ENCODE measurements at places on chromosomes 13 and 19.

DNA sequence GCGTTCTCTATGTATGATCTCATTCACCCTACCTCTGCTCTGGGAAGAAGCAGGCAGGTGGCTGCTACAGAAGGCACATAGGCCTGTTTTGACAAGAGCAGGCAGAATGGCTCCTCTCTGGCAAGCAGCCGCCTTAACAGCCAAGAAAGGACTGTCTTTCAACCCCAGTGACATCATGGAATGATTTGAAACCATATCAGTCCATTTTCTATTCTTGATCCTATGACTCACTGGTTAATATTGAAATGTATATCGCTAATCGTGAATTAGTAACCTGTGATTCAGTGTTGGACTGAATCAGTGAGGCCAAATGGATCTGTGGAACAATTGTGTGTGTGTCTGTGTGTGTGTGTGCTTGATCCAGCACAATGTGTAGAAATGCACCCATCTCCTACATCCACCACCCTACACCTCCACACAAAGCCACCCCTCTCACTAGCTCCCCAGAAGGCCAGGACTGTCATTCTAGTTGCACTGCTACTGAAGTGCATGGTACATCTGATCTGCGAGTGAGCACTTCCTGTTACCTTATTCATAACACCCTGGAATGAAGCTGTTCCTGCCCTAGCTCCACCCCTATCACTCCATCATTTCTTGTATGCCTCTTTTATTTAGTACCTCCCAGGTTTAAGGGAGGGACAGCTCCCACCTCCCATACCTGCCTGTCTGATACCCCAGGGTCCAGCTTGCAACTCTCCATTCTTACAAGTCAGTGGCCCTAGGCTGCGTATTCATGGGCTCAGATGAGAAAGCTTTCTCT lies 460.0 kb downstream of the FOXO1 start:
- no peak for DNase-seq

DNA sequence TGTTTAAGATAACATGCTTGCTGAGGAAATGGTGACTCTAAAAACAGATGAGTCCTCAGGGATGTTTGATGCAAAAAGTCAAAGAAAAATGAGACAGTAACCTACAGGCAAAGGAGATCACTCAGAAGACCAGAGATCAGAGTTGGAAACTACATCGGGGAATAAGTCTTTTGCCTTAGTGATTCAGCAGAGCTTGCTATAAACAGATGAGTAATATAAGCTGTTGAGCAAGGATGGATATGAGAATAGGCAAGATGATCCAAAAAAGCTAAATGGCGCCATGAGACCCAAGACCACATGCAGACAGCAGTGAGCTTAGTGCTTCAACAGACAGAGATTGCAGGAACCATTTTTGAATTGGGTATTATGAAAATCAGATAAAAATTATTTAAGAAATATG lies 168.6 kb downstream of the POSTN start:
- no peak for DNase-seq

GRCh38 chr13:42354241-42355091 lies 82.5 kb downstream of the AKAP11 start:
- no peak for DNase-seq

GRCh38 chr13:49388091-49388635 lies 55.7 kb downstream of the CAB39L start:
- DNase-seq: no peak

DNA sequence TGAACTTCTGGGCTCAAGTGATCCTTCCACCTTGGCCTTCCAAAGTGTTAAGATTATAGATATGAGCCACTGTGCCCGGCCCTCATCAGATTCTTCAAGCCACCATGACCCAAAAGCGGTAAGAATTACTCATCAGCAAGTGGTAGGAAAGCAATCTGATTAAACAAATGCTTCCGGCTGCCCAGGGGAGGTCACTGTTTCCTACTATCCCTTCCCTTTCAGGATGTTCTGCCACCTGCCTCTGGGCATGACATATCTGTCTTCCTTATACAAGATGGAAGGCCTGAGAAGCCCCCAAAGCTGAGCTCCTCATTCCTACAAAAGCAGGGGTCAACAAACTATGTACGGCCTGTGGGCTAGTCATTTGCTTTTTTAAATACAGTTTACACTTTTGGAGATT lies 7.0 kb downstream of the ABHD8 start:
- DNase-seq: no peak

DNA sequence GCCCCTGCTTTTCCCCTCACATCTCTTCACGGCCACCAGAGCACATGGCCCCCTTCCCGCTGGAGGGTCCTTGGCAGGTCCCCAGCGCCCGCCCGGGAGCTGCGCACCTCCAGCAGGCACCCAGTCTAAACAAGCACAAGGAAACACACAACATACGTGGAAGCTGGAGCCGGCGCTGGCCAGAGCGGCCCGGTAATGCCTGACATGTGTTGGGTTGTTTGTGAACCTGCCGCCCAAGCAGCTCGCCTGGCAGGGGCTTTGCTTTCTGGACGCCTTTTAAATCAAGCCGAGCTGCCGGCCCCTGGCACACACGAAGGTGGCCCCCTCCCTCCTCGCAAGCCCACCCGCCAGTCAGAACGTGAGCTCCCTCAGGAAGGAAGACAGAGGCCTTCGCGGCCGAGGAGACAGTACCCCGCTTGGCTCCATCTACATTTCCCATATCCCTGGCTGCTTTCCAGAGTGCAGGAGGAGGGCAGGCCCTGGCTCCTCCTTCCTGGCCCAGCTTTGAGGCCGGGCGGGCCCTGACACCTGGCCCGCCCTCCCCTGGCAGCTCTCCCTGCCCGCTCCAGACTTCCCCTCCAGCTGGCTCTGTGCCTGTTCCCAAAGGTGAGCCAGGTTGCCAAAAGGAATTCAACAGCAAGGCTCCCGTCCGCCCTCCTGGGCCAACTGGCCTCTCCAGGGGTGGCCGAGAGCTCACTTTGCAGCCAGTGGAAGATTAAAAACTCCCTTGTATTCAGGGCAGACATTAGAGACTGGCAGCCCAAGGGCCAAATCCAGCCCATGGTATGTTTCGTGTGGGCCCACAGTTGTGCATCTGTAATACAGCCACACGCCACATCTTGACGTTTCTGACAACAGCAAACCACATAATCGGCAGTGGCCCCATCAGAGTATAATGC lies 28.7 kb downstream of the COMP start:
- no peak for DNase-seq

- DNase-seq: no peak
These were observed 19.7 kb upstream of the ASF1B start for GRCh38 chr19:14156122-14156521.

GRCh38 chr13:59016250-59016649 lies 1147.5 kb downstream of the DIAPH3 start:
- DNase-seq: no peak

DNA sequence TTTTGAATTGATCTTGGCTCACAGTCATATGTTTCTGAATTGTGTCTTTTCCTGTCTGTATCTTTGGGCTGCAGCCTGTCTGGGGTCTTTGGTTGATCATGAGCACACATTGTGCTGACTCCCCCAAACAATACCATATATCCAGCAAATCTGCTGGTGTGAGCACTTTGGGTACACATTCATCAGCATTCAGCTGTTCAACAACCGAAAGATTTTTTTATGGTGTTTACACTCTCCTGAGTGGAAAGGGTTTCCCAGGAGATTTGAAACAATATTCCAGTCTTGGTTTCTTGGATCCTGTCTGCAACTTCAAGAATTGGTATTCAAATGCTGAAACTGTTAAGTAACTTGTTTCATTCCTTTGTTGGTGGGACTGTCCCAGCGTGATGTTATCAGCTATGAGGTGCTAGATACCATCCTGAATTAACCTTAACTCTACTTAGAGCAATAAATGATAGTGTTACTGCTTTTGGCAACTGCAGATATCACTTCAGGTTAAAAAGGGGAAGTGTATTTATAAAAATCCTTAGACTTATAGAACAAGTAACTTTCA lies 78.4 kb upstream of the DIAPH3 start:
- no peak for DNase-seq

DNA sequence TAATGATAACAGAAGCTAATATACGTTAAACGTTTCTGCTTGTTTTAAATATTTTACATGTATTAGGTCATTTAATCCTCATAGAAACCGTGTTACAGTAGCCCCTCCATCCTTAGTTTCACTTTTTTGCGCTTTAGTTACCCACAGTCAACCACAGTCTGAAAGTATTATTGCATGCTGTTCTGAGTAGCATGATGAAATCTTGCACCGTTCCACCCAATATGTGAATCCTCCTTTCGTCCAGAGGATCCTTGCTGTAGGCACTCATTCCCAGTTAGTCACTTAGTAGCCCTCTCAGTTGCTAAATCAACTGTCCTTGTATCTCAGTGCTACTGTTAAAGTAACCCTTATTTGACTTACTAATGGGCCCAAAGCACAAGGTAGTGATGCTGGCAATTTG lies 257.8 kb downstream of the ENOX1 start:
- DNase-seq: no peak

DNA sequence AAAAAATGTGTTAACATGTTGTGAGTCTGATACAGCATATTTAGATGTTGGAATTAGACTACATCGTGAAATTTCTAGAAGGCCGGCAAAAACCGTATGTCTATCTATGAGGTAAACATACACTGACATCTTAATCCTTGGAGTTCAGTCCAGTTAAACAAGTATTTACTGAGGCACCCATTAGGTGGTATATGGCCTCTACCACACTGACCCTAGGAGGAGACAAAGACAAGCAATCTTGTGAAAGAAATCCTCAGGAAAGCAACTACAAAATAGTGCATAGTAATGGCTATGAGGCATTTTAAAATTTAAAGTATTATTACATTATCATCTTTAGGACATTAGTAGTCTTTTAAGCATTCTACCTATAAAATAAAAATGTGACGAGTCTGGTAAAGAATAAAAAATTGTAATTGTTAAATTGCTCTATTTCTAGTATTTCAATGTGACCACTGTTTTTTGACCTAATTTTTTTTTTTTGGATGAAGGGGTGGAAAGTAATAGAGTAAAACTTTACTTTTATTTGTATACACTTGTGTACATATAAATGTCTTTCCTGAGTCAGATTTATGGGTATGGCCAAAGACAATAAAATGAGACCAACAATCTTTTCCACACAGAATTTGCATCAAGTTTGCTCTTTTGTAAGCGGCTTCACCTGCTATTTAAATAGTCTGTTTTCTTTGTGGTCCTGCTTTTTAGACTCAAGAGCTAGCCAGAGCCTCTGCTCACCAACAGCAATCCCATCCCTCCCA lies 50.5 kb downstream of the KATNAL1 start:
- DNase-seq: no peak

DNA sequence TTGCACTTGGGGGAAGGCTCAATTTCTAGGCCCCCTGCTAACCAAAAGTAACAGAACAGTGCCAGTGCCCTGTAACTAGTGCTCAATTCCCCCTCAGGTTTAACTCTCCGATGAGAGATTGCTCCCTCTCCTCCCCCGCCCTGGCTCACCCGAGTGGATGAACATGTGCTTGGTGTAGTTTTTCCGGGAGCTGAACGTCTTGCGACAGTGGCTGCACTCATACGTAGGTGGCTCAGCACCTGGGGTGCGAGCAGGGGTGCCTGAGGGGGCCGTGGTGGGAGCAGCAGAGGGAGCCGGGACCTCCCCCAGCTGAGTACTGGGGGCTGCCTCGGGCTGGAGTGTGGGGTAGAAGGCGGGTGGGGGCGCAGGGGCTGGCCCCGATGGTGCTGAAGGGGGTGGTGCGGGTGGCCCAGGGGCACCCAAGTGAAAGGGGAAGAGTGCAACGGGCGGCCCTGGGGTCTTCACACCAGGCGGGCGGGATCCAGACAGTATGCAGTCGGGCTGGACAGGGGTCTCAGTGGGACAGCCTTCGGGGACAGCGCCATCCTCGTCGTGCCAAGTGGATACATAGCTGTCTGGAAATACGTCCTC lies 3.3 kb downstream of the ZBTB45 start:
- no peak for DNase-seq

DNA sequence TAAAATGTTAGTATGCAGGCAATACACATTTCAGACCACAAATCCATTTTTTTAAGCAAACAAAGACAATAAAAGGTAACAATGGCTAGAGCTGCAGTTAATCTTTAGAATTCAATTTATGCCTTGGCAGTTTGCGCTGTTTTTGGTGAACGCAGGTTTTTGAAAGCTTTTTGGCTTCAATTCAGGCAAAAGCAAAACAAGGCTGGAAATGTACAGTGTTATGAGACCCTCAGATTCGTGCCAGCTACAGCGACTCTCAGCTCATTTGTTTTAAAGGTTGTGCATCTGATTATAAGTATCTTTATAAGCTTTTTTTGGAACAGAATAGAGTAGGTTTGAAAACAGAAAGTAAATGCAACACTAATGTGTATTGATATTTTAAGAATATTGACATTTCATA lies 63.6 kb upstream of the SOX1 start:
- DNase-seq: no peak

DNA sequence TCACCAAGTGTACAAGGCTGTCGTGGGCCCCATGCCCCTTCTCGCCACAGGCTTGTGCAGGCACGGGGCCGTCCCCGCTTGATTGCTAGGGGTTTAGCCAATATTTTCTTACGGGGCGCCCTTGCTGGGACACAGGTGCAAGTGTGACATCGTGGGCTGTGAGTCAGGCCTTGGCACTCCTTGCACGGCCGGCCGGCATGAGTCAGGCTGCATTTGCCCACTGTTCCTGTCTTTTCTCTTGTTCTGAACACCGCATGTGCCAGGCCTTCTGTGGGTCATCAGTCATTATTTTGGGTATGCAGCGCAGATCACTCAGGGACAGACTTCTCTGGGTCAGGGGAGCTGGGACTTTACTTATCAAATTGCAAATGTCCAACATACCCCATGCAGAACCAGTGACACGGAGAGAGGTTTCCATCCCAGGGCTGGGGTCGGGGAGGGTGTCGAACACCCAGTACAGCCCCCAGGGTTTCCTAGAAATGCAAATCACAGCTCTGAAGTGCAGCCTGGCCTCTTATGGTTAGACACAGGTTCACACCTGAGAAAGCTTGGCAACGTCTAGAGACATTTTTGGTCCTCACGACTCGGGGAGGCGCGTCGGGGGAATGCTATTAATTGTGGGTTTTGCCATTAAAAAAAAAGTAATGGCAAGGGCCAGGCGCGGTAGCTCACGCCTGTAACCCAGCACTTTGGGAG lies 22.5 kb upstream of the KLF2 start:
- no peak for DNase-seq

DNA sequence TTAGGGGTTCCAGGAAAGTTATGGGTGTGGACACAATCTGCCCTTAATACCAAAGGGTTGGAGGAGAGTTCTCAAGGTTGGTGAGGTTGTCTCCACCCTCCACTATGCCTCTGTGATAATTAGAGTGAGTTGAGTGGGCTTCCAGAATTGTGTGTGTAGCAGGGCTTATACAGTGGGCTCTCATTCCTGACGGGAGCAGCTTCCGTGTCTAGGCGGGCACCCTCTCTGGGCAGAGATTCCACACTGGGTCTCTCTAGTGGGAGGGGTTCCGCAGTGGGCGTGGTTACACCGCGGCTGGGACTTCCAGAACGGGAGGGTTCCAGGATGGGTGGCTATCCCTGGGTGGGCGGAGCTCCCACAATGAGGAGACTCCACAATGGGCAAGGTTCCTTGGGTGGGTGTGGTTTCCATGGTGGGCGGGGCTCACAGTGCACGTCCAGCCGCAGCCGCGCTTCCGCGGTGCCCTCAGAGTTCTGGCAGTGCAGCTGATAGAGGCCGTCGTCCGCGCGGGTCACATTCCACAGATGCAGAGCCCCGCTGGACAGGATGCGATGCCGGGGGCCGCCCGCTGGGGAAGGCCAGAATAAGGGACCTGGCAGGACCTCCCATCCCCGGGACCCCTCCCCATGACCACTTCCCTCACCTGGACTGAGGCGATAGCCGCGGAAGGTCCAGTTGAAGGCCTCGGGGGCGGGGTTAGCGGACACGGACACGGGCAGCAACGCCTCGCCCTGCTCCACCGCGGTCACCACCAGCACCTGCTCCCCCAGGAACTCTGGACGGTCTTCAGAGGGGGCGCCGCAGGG lies 8.4 kb downstream of the NPHS1 start:
- no peak for DNase-seq

GRCh38 chr19:48796298-48797083 lies 14.3 kb downstream of the BCAT2 start:
- no peak for DNase-seq
